ENCODE measurements at places on chromosomes 5 and 9. TPM values are rescaled to one million over a fixed set of nuclear protein-coding genes. Genes with fewer than 3 reads are reported as not detected.
A peak's percentile ranks its signal among the peaks of the same experiment; 100 is the strongest.

GRCh38 chr5:158301186-158301585 is 442.2 kb upstream of the CLINT1 start:
- no peak overlapping the region for H3K27ac ChIP-seq
- no peak for DNase-seq
- H3K4me1 ChIP-seq, result no peaks in the 10 kb centered on the region
- H3K36me3 ChIP-seq, result no peaks in the 10 kb centered on the region

DNA sequence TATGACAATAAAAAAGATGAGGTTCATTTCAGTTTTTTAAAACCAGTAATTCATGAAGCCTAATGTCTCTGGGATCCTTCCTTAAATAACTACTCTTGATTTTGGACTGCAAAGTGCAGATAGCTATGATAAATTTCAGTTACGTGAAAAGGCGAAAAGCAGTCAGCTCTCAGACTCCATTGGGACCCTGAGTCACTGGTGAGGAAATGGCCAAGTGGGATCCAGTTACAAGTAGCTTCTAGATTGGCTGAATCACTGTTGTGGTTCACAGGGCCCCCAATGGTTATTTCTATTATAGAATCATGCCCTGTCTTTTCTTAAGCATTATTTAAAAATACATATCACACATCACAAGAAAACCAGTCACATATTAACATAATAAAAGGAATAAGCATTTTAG is 31.1 kb upstream of the PPP3R2 start:
- H3K27ac ChIP-seq, result no peak overlapping the region
- no peaks in the 10 kb centered on the region for H3K4me1 ChIP-seq
- H3K27me3 ChIP-seq, result no peaks in the 10 kb centered on the region
- no peak for DNase-seq
- no peak overlapping the region for H3K4me3 ChIP-seq

GRCh38 chr5:140800816-140801493 is at the start of gene PCDHA3:
Gene PCDHA3 (plus strand): TSS chr5:140801057.
- no peak for DNase-seq
- H3K4me1 ChIP-seq, result no peaks in the 10 kb centered on the region
- no peaks in the 10 kb centered on the region for H3K36me3 ChIP-seq
- no peak within 1 kb of the TSS for H3K27ac ChIP-seq

DNA sequence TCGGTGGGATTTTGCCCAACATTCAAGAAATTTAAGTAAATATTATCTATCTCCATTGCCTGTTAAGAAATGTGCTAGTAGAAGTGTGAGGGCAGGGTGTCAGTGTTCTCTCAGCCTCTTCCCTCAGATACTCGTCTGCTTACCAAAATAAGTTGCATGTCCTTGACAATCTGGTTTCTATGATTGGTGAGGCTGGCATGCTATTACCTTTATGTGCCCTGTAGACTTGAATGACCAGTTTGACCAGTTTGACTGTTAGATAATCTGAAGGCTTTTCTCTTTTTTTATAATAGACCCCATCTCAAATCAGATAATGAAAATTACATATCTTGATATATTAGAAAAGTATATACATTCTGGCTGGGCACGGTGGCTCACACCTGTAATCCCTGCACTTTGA is 348 bp downstream of the CATSPER3 start:
- peaks cover 5% of the 10 kb centered on the region for H3K36me3 ChIP-seq
- H3K4me3 ChIP-seq, result no peak overlapping the region
- H3K27ac ChIP-seq, result no peak overlapping the region
- DNase-seq, result no peak

GRCh38 chr9:106862110-106862820 is 701 bp upstream of the ZNF462 start:
- DNase-seq, result peak; percentile 68
- H3K27ac ChIP-seq, result peak overlapping the region; percentile 95
- peak overlapping the region; percentile 57 for H3K4me3 ChIP-seq
- no peaks in the 10 kb centered on the region for H3K36me3 ChIP-seq
- peaks cover 2% of the 10 kb centered on the region for H3K4me1 ChIP-seq

GRCh38 chr9:118295413-118295812 is 591.2 kb downstream of the TLR4 start:
- no peaks in the 10 kb centered on the region for H3K36me3 ChIP-seq
- H3K27ac ChIP-seq, result no peak overlapping the region
- no peaks in the 10 kb centered on the region for H3K4me1 ChIP-seq
- H3K27me3 ChIP-seq, result no peaks in the 10 kb centered on the region
- DNase-seq, result no peak

GRCh38 chr5:174412374-174412773 is 312.0 kb upstream of the MSX2 start:
- H3K4me3 ChIP-seq, result no peak overlapping the region
- H3K27ac ChIP-seq, result no peak overlapping the region
- no peaks in the 10 kb centered on the region for H3K4me1 ChIP-seq

DNA sequence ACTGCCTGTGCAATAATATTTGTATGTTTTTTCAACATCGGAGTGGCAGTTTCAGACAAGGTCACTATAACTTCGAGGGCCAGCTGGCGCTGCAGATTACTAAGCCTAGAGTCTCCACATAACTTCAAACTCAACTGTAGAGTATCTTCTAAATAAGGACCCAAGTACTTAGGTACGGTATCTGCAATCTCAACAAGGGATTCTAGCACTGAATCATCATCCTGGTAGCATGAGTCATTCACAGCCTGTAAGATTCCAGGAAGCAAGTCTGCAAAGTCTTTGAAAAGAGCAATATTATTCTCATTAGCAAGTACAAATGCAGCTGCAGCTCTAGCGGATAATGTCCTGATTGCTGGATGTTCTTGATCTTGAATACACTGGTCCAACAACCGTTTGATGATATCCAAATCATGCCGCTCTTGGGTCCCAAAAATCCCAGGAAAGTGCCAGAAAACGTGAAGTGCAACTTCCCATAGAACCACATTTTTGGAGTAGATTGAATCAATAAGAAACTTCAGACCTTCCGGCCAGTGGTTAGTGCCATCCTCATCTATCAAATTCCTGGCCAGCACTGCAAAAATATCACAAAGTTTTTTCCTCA is 654 bp downstream of the RANBP6 start:
- peaks cover 7% of the 10 kb centered on the region for H3K36me3 ChIP-seq
- H3K4me1 ChIP-seq, result no peaks in the 10 kb centered on the region
- H3K27ac ChIP-seq, result peak overlapping the region; percentile 91
- H3K4me3 ChIP-seq, result peak overlapping the region; percentile 70

DNA sequence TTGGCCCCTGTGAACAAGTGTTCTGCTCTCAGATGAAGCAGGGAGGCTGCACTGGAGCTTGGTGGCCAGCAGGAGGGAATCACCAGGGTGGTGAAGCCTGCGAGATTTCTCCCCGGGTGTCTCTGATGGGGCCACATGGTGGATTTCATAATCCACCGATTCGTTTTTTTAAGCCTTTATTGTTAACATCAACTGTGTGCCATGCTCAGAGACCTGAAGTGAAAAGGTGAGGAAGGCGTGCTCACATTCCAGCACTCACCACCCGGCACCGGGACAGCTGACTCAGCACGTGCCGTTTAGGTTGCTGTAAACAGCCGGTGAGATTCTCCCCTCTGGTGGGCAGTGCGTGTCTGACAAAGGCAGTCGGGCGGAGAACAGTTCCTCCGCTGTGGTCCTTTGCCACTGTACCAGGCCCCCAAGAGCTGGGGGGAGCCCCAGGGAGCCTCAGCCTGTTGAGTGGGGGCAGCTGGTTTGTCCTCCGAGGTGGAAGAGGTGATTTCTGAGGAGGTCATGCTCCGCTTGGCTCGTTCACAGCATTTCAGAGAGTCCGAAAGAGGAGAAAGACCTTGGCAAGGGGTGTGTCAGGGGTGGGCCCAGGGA is 12.7 kb upstream of the AHRR start:
- H3K27ac ChIP-seq, result no peak overlapping the region
- H3K36me3 ChIP-seq, result peaks cover 11% of the 10 kb centered on the region
- H3K27me3 ChIP-seq, result no peaks in the 10 kb centered on the region
- H3K4me1 ChIP-seq, result no peaks in the 10 kb centered on the region
- DNase-seq, result no peak
- no peak overlapping the region for H3K4me3 ChIP-seq

GRCh38 chr5:13503017-13503416 is 441.5 kb downstream of the DNAH5 start:
- no peak overlapping the region for H3K27ac ChIP-seq
- no peaks in the 10 kb centered on the region for H3K27me3 ChIP-seq
- no peaks in the 10 kb centered on the region for H3K36me3 ChIP-seq
- DNase-seq, result no peak
- no peak overlapping the region for H3K4me3 ChIP-seq

GRCh38 chr9:108681851-108682590 is 173.8 kb downstream of the ACTL7B start:
- H3K27ac ChIP-seq, result no peak overlapping the region
- H3K4me3 ChIP-seq, result no peak overlapping the region
- no peak for DNase-seq
- H3K4me1 ChIP-seq, result no peaks in the 10 kb centered on the region
- no peaks in the 10 kb centered on the region for H3K27me3 ChIP-seq

DNA sequence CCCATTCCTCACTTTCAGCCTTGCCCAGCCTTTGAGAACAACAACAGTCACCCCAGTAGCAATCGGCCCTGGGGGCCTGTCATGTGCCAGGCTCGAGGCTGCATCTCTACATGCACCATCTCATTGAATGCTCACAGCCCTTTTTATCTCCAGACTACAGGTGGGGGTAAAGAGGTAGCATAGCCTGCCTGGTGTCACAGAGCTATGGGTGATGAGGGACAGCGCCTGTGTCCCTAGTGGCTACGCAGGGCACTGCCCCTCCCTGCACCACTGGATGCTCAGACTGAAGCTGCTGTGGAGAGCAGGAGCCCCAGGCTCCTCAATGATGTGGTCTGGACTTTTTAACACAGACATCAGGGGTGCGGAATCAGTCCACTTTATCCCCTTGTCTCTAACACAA is 2.8 kb downstream of the CAMK2A start:
- DNase-seq, result no peak
- H3K36me3 ChIP-seq, result no peaks in the 10 kb centered on the region
- no peak overlapping the region for H3K4me3 ChIP-seq
- no peaks in the 10 kb centered on the region for H3K27me3 ChIP-seq
- H3K4me1 ChIP-seq, result no peaks in the 10 kb centered on the region

DNA sequence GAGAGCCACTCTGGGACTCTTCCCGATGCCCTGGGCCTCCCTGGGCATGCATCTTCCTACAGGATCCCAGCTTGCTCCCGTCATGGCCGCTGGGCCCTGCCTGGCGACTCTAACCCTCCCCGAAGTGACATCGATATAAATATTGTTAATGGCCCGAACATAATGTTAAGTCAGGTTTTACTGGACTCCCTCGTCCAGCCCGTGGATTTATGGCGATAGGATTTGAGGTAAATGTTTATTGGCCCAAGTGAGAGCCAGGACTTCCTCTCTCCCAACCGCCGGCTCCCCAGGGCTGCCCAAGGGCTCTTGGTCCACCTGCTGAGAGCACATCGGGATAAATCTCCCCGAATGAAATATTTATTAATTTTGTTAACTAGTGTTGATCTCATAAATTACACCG is 246.3 kb downstream of the PBX3 start:
- H3K27ac ChIP-seq, result no peak overlapping the region
- no peak overlapping the region for H3K4me3 ChIP-seq
- DNase-seq, result no peak
- no peaks in the 10 kb centered on the region for H3K4me1 ChIP-seq
- no peaks in the 10 kb centered on the region for H3K27me3 ChIP-seq

- no peak for DNase-seq
- H3K36me3 ChIP-seq, result peaks cover 6% of the 10 kb centered on the region
- no peaks in the 10 kb centered on the region for H3K27me3 ChIP-seq
- no peak overlapping the region for H3K27ac ChIP-seq
- H3K4me1 ChIP-seq, result no peaks in the 10 kb centered on the region
Measured at GRCh38 chr9:95991326-95991725, 115.8 kb downstream of the ERCC6L2 start.

- no peak overlapping the region for H3K4me3 ChIP-seq
- no peak for DNase-seq
- H3K4me1 ChIP-seq, result no peaks in the 10 kb centered on the region
- H3K36me3 ChIP-seq, result no peaks in the 10 kb centered on the region
- H3K27me3 ChIP-seq, result no peaks in the 10 kb centered on the region
Measured at GRCh38 chr9:135614821-135615665, 24.3 kb downstream of the GLT6D1 start.

DNA sequence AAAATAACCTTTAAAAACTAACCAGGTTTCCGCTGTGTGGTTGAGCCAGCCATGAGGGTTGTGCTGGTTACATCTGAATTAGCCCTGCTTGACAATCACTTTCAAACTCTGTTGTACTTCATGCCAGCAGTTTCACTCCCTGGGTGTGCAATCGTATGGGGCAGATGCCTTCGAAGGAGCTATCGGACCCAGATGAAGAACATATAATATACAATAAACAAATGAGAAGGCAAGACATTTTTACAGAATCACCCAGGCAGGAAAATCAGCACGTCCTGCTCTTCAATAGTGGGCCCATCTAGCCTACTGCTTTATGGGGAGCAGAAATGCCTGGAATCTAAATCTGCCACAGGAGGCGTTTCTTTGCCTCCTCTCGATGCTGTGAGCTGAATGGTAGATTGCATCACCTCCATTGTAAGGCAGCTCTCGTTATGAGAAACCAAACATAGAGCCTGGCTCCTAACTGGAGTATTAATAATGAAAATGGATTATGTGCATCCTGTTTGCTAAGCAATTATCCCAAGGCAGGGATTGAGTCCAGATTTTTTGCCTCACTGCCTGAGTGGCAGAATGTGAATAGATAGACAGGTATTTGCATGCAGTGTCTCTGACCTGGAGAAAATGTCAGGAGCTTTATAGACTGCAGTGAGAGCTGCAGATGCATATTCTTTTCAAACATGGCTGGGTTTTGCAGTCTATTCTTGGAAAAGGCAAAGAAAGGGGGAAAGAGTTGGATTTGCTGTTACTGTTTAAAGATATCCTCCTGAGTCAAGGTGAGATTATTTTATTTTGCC is 143.3 kb upstream of the SMARCA2 start:
- H3K4me3 ChIP-seq, result no peak overlapping the region
- H3K27ac ChIP-seq, result no peak overlapping the region
- DNase-seq, result peak; percentile 43

Gene FOXD4L4
- not detected for total RNA-seq

Gene RANBP17
- 130 TPM for total RNA-seq

Gene PCDHA1
- not detected for total RNA-seq

Gene NR2F1
- total RNA-seq, result 57.3 TPM

All from lung (tissue), 17 donors.